ENCODE measurements at places on chromosomes 5 and 9. TPM values are rescaled to one million over a fixed set of nuclear protein-coding genes. Genes with fewer than 3 reads are reported as not detected.

DNA sequence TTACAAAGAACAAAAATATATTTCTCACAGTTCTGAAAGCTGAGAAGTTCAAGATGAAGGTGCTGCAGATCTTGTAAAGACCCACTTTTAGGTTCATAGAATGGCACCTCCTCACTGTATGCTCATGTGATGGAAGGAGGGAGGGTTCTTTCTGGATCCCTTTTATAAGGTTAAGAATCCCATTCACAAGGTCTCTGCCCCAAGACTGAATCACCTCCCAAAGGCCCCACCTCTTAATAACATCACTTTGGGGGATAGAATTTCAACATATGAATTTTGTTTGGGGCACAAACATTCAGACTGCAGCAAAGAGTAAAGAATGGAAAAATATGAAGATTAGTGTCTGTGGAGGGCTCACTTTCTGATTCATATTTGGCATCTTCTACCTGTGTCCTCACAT lies 77.1 kb upstream of the PRR16 start:
- DNase-seq = no peak
- H3K4me1 ChIP-seq = no peaks in the 10 kb centered on the region
- no peak overlapping the region for H3K27ac ChIP-seq
- H3K36me3 ChIP-seq = no peaks in the 10 kb centered on the region

GNE gene
- 20.2 TPM for total RNA-seq

GRCh38 chr5:94524841-94525697 lies 93.3 kb downstream of the KIAA0825 start:
- no peaks in the 10 kb centered on the region for H3K4me1 ChIP-seq
- H3K27ac ChIP-seq = no peak overlapping the region
- H3K4me3 ChIP-seq = no peak overlapping the region
- no peaks in the 10 kb centered on the region for H3K27me3 ChIP-seq
- no peak for DNase-seq

DNA sequence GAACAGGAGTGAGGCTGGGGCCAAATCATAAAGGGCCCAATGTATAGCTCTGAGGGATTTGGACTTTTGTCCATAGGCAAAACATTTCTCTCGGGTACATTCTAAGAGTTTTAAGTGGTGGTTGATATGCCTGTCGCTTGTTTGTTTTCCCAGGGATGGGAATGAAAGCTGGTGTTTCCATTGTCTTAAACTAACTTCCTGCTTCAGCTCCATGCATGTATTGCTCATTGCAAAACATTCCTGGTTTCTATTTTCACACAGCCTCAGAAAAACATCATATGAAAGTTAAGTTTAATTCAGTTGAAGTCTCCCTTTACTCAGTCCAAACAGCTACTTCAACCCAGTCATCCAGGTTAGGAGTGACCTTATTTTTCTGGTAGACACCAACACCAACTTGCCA lies 235.0 kb downstream of the ACTL7B start:
- H3K27me3 ChIP-seq = no peaks in the 10 kb centered on the region
- no peaks in the 10 kb centered on the region for H3K36me3 ChIP-seq
- no peak for DNase-seq
- no peak overlapping the region for H3K4me3 ChIP-seq
- no peak overlapping the region for H3K27ac ChIP-seq
